ENCODE measurements at places on chromosomes 12 and 14.
A peak's percentile ranks its signal among the peaks of the same experiment; 100 is the strongest.

GRCh38 chr12:113961921-113962710 lies 4.0 kb downstream of the RBM19 start:
- DNase-seq: peak; percentile 28

GRCh38 chr12:29273178-29273843 lies 107.7 kb downstream of the ERGIC2 start:
- DNase-seq: no peak

DNA sequence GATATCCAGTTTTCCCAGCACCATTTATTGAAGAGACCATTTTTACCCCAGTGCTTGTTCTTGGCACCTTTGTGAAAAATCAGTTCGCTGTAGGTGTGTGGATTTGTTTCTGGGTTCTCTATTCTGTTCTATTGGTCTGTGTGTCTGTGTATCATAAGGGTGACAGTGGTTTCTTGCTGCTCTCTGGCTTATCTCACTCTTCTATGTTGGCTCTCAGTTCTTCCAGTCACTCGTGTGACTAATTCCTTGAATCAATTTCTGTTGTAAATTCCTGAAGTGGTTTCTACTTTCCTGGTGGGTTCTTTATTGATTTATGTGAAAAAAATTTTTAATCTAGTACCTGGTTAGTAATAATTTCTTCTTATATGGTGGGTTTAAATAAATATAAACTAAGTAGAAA lies 58.3 kb downstream of the OTOGL start:
- DNase-seq: peak; percentile 13

GRCh38 chr12:2483713-2484112 lies 311.1 kb upstream of the FKBP4 start:
- DNase-seq: no peak

DNA sequence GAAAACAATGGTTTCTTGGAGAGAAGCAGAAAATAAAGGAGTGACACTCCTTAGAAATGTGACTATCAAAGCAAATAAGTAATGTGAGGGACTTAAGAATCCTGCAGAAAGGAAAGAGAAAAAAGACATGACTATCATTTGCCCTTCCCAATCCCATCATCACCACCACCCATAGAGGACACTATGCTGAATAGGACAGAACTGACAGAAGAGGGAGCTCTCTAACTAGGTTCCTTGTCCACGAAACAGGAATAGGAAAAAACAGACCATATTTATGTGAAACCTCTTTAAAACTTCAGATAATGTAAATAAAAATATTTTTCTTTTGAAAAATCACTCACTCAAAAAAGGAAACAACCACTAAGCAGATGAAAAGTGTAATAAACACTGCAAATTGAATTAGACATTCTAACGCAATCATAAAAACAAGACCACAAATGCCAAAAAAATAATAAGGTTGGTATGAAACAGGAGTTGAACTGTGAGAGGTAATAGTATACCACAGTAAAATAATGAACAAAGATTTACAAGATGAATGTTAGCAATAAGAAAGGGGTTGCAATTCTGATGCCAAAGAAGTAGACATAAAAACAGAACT lies 24.1 kb downstream of the KLRD1 start:
- DNase-seq: peak; percentile 53

DNA sequence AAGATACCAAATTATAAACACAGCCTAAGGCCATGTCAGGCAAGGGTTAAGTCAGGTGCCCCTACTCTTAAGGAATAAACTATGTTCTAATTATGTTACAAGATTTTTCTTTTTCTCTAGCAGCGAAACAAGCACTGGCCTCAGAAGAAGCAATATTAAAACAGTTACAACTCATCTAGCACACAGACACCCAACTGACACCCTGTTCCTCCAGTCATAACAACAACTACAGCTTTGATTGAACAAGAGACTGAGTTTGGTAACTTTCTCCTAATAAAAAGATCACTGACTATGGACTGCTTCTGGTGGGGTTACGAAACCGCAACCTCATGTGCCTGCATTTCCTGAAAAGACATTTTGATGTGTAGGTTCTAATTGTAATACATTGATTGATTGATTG lies 3.3 kb upstream of the DAO start:
- no peak for DNase-seq

DNA sequence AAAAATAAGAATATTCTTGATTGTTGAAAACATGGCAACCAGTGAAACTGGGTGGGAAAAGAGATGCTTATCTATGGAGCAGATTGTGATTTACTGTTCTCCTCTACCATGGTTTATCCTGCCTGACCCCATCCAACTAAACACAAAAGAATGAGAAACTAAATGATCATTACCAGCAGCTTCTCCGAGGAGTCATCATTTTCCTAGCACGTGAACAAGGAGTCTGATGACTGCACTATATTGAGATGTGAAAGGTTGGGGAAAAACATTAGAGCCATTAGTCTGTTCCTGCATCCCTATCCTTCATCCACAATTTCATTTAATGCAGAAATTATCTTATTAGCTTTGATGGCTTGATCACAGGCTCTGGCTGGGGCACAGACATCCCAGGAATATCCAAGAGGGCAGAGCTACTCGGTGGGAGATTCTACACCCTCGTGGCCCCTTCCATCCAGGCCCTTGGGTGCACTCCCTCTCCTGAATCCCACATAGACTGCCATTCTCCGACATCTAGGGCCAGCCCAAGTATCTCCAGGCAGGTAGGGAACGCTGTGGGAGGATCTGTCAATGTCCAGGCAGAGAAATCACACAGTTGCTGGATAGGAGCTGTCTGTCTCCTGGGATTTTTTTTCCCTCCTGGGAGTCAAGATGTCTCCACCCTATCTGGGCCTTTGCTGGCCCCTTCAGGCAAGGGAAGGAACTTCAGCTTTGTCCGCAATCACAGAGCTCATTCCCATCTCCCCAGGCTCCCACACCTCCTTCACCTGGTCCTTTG lies 43.3 kb upstream of the DHRS4 start:
- DNase-seq: peak; percentile 86
